ENCODE measurements at places on chromosomes 1 and 21.

DNA sequence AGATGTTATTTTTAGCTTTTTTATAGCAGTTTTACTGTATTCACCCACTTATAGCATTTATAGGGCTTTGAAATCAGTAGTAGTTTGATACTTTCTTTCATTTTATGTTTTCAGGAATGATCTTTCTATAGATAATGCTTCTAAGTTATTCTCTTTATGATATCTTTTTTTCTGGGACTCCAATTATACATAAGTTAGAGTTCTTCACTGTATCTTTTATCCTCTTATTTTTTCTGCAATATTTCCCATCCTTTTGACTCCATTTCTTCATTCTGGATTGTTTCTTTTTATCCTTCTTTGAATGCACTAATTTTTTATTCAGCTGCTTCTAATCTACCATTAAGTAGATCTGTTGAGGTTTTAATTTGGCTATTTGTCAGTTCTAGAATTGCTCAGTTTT is 73.1 kb downstream of the FMN2 start:
- DNase-seq = no peak

DNA sequence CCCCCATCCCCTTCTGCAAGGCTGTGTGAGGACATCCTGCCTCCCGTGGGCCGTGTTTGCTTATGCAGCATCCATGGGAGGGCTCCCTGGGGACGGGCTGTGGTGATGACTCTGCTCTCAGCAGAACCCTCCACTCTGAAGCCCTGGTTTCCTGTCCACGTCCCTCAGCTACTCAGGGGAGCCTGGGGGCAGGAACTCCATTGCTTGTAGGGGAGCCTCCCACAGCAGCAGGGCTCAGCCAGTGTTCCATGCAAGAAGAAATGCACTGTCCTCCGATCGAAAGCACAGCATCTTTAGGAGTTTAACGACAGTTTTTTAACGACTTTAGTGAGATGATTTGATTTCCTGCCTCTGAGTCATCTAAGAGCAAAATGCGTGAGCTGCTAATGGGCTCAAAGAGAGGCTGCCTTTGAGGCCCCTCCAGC is 8.3 kb upstream of the KCNAB2 start:
- DNase-seq = no peak

DNA sequence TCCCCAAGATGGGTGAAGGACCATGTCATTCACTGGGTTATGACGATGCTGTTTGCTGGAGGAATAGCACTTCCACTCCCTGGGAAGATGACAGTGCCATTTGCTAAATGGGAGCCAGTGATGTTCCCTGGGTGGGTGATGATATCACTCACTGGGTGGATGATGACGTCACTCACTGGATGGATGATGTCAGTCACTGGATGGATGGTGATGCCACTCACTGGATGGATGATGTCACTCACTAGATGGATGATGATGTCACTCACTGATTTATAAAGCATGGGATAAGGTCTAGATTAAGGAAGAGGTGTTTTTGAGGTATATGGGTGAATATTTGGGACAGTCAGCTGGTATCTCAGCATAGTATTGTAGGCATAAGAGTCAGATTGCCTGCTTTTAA is 457.2 kb downstream of the AJAP1 start:
- DNase-seq = no peak

DNA sequence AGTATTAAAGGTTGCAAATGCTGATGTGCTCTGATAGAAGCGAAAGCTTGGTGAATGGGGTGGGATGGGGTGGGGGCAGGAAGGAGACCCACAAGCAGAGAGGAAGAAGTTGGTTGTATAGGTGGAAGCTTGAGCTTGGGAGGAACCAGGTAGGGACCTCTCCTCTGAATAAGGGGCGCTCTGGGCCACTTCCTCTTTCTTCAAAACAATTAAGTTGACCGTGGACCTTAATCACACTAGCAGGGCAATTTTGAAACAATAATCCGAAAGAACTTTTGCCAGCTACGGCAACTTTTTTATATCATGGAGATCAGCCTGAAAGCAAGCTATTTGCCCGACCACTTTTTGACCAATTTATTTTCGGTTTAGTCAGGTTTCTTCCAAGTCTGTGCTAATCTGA is 1.9 kb upstream of the DYRK1A start:
- no peak for DNase-seq

GRCh38 chr1:153577138-153577537 is 11.5 kb upstream of the S100A2 start:
- DNase-seq = no peak

DNA sequence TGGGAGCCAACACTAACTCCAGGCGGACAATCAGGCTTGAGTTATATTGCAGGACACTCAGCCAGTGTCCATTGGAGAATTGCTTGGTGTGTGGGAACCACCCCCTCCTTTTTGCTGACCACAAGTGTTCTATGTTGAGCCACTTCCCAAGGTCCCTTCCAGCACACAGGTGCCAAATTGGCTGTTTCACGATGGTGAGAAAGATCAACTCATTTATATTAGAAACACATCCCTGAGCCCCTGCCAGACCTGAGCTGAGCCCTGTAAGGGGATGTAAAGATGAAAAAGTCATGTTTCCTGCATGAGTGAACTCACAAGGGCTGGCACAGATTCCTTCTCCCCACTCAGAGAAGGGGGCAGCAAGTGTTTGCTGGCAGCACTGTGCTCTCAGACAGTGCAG is 96.5 kb downstream of the KCNN3 start:
- no peak for DNase-seq

GRCh38 chr1:166127003-166127402 is 39.8 kb downstream of the FAM78B start:
- DNase-seq = no peak

DNA sequence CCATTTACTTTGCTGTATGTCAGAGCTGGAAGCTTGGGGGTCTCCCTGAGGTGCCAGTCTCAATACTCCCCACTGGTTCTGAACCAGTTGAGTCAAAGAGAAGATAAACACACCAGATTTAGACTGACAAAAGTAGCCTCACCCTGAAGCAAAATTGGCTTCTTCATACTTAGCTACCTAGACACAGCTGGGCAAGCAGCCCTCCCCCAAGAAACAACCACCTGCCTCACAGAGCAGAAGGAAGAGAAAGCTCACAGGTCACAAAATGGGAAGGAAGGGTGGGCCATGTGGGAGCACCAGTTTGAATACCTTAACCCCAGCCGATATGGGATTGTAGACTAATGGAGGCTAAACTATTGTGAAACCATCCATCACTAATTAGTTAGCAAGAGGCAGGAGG is 24.6 kb upstream of the MYSM1 start:
- DNase-seq = no peak

DNA sequence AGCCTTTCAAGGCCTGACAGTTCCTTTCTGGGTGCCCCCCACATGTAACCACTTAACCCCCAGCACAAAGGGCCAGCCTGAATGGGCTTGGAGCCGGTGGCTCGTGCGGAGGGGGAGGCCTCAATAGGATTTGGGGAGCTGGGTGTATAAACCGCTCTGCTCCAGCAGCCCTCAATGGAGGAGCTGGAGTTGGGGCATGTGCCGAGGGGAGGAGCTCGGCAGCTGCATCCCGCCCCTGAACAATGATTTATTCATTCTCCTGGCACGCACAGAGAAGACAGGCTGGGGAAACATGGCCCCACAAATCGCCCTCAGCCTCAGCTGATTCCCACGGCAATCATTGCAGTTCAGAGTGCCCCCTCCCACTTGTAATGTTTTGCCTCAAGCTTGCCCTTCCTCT is 6.9 kb upstream of the C1orf216 start:
- no peak for DNase-seq

Data from stimulated activated CD4-positive, alpha-beta T cell treated with anti-CD3 and anti-CD28 coated beads, Interleukin-15, amount 100 ng/mL, for 1 hour (primary cell).